ENCODE measurements at places on chromosomes 5 and 9. TPM values are rescaled to one million over a fixed set of nuclear protein-coding genes. Genes with fewer than 3 reads are reported as not detected.

RAD17 gene
- 14.9 TPM for polyA plus RNA-seq

ZNF354C gene
- polyA plus RNA-seq: 4.4 TPM

S1PR3 gene
- 29.9 TPM for polyA plus RNA-seq

CYLC2 gene
- polyA plus RNA-seq: not detected

DMRT1 gene
- not detected for polyA plus RNA-seq

CFAP157 gene
- not detected for polyA plus RNA-seq

CREB3 gene
- 50.2 TPM for polyA plus RNA-seq

KCNN2 gene
- 0.08 TPM for polyA plus RNA-seq

ZNF883 gene
- polyA plus RNA-seq: 3.1 TPM

CARD9 gene
- polyA plus RNA-seq: 0.69 TPM

ADGRV1 gene
- polyA plus RNA-seq: 0.06 TPM

SLC45A2 gene
- not detected for polyA plus RNA-seq

URM1 gene
- polyA plus RNA-seq: 43.3 TPM

SEMA4D gene
- polyA plus RNA-seq: 0.67 TPM

SLC6A3 gene
- polyA plus RNA-seq: not detected

SUSD3 gene
- 0.17 TPM for polyA plus RNA-seq

LURAP1L gene
- 39.9 TPM for polyA plus RNA-seq

PSMD5 gene
- polyA plus RNA-seq: 56.2 TPM

ARAP3 gene
- polyA plus RNA-seq: 2.5 TPM

SPINK13 gene
- polyA plus RNA-seq: not detected

SHROOM1 gene
- polyA plus RNA-seq: 6.2 TPM

TLR4 gene
- polyA plus RNA-seq: 1.0 TPM

Measured in fibroblast of lung (primary cell).